ENCODE measurements at places on chromosomes 7 and 10.

DNA sequence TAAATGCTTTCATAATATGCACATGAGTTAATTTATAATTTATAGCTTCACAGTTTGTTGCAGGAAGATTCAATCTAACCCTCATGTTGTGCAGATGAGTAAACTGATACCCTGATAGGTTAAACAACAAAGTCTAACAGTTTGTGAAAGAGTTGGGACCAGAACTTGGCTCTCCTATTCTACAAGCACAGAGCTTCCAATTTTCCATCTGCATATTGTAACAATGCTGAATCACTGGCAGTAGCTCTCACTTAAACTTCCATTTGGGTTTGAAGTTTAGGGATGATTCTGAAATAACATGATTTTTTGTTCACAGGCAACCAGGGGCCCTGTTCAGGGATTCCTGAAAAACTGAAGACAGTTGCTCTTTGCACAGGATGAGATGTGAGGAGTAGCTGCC is 179.3 kb downstream of the XPNPEP1 start:
- no peak for DNase-seq

- no peak for DNase-seq
These were observed 763 bp upstream of the RALA start for GRCh38 chr7:39622609-39623008.

- no peak for DNase-seq
These were observed 558 bp downstream of the TCTN3 start for GRCh38 chr10:95693071-95693667.

DNA sequence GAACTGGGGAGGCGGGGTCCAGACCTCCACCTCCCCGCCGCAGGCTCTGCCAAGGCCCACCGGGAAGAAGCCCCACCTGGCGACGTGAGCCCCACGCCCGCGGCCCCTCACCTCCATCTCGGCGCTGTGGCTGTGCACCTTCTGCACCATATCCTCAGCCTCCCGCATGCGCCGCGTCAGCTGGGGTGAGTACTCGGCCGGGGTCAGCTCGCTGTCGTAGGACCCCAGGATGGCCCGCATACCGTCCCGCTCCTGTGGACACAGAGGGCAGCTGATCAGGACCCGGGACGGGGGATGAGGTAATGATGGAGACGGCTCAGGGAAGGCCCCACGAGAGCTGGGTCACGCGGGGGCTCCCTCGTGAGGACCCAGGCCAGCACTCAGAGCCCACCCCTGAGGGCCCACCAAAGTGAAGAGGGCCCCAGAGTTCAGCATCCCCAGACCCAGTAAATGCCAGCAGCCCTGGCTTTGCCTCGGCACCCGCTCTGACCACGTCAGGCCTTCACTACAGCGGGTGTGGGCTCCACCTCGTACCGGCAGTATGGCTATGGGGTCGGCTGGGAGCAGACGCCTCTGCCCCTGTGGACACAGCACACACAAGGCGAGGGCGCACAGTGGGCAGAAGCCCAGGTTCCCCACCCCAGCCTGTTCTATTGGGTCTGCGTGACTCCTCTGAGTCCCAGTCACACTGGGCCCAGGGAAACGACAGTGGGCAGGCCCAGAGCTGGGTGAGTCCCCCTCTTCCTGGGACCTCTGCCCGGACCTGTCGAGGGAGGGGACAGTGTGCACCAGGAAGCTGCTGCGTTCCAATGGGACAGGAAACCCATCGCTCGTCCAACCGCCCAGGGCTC is 218.1 kb downstream of the MAD1L1 start:
- no peak for DNase-seq

DNA sequence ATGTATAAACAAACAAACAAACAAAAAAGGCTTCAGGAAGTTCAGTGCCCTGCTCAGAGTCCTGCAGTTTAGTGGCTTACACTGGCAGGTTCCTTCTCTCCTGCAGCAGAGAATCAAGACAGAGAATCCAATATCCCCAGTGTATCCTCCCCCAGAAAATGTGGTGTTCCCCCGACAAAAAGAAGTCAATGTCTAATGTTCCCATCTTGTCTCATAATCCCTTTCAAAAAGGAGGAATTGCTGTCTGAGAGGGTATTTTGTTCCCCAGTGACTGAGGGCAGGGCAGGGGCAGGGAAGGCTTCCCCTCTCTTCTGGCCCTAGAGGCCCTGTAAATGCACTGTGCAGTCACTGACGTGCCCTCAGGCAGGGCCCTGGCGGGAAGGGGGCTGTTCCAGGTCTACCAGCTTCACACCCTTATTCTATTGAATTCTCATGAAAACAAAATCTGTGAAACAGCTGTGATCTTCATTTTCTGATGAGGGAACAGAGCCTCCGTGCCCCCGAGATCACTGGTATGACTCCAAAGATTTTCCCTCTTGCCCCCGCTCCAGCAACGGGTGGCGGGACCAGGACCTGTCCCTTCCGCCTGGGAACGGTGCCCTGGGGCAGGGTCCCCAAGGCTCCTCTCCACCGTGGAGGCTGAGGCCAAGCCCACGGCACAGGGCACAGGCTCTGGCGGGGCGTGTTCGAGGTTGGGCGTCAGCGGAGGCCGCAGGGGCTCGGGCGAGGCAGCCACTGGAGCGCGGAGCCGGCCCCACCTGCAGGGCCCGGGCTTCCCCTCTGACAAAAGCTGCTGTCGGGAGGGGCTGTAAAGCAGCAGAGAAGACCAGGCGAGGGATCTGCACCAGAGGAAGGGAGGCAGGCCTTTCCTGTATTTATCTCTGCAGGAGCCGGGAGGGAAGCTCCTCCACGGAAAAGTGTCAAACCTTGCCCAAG is 13.4 kb upstream of the WDFY4 start:
- DNase-seq: no peak

GRCh38 chr7:143073556-143073955 is 21.4 kb downstream of the OR6V1 start:
- DNase-seq: no peak

- no peak for DNase-seq
These were observed 243.8 kb downstream of the RPS24 start for GRCh38 chr10:78277314-78278057.

- no peak for DNase-seq
These were observed 7.3 kb downstream of the ZMIZ2 start for GRCh38 chr7:44755698-44756627.

DNA sequence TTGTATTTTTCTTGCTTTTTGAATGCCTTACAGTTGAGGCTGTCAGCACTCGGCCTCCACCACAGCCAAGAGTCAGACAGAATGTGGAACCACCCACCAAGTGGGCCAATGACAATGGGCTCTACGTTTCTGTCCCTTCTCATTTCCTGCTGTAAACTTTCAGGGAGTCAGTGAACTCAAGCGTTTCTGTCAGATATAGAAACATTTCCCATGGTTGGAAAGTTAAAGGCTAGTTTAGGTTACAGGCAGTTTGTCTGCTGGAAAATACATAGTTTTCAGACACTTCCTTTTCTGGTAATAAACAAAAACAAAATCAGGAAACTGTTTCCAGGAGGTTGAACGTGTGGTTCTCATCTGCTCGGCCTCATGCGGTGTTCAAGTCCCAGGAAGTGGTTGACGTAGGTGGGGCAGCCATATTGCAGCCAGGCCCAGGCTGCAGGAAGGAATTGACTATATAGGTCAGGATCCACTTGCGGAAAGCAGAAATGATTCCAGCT is 245.1 kb downstream of the CAMK1D start:
- DNase-seq: no peak

DNA sequence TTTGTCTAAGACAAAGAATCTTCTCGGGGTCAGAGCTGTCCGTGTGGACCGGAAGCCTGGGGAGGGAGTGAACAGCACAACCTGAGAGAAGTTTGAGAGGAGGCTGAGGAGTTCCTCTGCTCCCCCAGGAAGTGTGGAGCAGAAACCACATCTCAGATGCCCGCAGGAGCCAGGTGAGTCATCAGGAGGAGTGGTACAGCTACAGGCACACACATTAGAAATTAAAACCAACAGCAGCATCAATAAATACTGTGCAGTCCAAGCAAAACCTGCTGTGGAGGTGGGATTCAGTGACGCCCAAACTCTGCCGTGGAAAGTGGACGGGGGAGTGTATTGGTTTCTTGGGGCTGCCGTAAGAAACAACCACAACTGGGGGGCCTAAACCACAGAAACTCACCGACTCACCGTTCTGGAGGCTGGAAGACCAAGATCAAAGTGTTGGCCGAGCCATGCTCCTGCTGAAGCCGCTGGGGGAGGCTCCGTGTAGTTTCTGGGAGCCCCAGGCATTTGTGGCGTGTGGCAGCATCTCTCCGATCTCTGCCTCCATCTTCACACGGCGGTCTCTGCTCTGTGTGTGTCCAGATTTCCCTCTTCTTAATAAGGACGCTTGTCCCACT is 31.2 kb upstream of the GARS1 start:
- DNase-seq: no peak
